ENCODE measurements at places on chromosomes 2 and 18. TPM values are rescaled to one million over a fixed set of nuclear protein-coding genes. Genes with fewer than 3 reads are reported as not detected.

Gene BZW1
- total RNA-seq, result 402 TPM

Gene MAP2
- total RNA-seq, result 57.1 TPM

Gene POTEC
- not detected for total RNA-seq

Gene FBLN7
- total RNA-seq, result 1.7 TPM

Gene ALPG
- total RNA-seq, result not detected

Gene IL1F10
- total RNA-seq, result not detected

Gene ANKRD53
- 0.98 TPM for total RNA-seq

- no peak for DNase-seq
Measured at GRCh38 chr18:10689236-10690034, 163.6 kb downstream of the NAPG start.

DNA sequence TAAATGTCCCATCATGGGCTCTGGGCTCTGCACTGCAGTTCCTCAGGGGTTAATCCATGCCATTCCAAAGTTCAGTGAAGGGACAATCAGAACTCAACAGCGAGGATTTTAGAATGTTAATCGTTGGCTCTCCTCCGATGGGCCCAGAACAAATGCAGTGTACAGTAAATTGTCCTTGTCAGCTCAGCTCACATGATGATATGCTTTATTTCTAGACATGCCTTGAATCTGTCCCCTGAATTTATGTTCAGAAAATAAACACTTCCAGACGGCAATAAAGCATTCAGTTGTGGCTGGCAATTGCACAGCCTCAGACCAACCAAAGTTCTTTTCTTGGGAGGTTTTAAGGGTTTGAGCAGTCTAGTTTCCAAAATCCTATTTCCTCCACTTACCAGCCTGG, 981.2 kb downstream of the BCL11A start:
- DNase-seq, result no peak

DNA sequence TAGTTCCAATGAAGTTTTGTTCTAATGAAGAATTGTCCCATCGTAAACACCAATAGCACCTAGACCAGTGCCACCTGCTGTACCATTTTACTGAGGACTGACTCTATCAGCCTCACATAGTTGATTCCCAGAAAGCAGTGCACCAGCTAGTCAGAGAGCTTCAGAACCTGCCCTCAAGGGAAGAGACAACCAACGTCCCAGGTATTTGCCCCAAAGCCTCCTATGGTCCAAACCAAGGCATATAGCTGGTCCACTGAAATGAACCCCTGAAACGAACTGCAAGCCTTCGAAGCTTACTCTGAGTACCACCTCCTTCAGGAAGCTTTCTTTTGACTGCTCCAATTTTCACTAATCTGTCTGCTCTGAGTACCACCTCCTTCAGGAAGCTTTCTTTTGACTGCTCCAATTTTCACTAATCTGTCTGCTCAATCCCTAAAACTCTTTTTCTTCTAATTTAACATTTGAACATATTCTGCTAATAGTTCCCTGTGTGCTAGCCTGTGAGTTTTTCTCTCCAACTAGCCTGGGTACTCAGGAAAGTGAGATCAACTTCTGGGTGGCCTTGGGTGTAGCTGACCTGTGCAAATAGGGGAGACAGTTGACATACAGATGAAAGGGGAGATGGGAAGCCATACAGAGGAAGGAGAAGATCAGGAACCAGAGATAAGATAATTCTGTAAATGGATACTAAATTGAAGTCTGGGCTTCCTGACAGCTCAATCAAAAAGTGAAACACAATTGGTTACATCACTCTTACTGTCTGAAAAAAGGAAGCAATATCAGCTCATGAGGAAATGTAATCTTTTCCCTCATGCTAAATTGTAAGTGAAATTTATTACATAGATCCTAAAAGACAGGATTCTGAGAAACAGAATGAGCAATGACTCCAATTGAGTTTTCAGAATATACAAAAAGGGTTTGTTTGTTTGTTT, 33.5 kb upstream of the EML4 start:
- DNase-seq, result no peak

- DNase-seq, result no peak
Measured at GRCh38 chr2:20356042-20356441, 5.4 kb upstream of the PUM2 start.

DNA sequence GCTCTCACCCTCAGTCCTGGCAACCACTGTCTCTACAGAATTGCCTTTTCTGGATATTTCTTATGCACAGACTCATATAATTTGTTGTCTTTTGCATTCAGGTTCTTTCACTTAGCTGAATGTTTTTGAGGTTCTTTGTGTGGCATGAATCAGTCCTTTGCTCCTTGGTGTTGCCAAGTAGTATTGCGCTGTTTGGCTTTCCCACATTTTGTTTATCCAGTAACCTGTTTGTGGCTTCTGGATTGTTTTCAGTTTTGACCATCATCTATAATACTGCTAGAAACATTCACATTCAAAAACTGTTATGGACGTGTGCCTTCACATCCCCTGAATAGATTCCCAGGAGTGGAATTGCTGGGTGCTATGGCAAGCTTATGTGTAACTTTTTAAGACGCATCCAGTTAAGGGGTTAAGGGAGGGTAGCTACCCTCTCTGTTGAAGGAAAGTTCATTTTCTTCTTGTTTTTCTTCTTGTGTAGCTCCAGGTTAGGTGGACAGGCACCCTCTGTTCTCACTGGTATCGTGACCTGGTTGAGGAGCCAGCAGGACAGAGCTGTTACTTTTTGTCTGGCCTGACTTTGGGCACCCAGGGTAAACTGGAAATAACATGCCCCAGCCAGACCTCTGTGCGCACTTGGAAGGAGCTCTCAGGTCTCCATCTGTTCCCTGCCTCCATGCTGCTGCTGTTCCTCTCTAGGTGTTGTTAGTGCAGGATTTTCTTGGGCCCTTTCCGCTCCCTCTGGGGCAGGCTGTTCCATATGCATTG, 29.6 kb downstream of the ARHGAP25 start:
- peak; percentile 47 for DNase-seq

DNA sequence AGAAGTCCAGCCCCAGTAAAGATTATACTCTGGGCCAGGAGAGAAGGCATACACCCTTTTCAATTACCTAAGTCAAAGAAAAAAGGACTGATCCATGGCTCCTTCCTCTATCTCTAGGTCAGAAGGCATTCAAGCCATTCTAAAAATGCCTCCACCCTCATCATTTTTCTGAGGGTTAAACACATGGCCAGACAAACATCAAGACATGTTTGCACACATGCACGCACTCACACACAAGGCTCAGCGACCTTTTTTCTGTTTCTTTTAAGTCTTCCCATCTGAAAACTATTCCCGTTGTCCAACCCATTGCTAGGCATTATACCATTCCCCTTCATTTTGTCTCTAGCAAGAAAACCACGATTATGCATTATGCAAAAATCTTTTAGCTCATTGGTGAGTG, 126.6 kb downstream of the EN1 start:
- DNase-seq, result no peak

DNA sequence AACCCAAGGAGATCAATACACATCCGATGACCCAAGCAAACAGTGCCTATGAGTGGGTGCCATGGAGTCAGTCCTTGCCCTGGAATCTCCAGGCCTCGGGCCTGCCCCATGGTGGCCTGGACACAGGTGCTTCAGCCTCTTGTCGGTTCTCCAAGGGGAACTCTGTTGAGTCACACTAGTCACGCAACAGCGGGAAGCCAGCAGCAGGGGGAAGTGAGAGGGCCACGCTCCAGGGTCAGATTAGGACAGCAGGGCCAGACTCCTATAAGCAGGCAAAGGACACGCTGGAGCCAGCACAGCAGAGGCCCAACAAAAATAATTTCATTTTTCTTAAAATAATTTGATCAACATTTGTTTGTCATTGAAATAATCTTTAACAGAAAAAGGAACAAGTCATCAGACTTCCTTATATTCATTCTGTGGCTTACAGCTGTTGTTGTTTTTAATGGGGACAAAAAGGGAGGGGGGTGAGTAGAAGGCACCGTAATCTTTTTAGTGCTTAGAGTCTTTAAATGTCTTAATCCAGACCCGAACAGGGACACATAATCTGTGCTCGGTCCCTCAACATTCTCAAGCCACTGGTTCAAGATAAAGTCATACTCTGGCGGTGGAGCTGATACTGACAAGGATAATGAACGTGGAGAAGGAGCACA, 16.4 kb upstream of the ARMC9 start:
- DNase-seq, result no peak

- DNase-seq, result no peak
Measured at GRCh38 chr2:11342551-11343367, 1.7 kb downstream of the ROCK2 start.

DNA sequence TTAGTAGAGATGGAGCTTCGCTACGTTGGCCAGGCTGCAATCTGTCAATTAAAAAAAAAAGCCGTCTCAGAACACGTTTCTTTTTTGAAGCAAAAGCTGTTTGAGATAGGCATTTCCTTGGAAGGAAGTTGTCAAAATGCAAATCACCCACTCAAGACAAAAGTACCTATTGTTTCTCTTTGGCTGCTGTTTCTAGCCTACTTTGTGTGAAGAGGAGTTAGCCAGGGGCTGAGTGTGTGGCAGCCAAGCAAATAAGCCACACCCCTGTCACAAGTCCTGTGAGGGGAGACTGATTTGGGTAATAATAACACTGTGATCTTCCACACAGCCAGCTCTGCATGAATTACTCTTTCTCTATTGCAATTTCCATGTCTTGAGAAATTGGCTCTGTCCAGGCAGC, 47.4 kb upstream of the CDCA7 start:
- no peak for DNase-seq

DNA sequence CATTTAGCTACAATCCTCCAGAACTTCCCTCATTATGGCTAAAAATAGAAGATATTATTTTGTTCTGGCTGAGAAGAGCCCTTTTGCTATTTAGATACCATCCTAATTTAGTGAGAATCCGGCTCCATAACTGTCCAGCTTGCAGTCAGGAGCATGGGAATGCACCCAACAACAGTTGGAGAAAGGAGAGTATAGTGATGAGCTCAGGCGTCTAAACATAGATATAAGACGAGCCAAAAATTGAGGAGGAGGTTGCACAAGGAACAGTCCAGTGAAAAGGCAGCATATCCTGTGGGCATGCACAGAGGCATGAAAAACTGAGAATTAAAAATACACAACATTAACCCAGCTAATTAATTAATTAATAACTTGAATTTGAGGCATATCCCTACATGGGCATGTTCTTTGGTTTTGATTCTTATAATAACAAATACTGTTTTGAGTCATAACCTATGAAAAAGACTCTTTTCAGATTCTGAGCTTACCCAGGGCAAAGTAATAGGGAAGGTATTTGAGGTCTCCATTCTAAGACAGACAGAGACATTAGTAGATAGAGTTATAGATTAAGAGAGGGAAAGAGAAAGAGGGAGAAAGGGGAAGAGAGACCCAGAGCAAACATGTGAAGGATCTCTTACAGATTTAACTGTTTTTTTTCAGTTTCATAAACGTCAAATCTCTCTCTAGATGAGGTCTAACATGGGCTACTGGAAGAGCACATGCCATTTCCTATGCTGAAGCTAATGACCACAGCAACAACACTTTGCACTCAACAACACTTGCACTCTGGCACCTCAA, 311.2 kb downstream of the OSR1 start:
- DNase-seq, result no peak

- DNase-seq, result no peak
Measured at GRCh38 chr2:28009732-28010131, 119.2 kb downstream of the BABAM2 start.

DNA sequence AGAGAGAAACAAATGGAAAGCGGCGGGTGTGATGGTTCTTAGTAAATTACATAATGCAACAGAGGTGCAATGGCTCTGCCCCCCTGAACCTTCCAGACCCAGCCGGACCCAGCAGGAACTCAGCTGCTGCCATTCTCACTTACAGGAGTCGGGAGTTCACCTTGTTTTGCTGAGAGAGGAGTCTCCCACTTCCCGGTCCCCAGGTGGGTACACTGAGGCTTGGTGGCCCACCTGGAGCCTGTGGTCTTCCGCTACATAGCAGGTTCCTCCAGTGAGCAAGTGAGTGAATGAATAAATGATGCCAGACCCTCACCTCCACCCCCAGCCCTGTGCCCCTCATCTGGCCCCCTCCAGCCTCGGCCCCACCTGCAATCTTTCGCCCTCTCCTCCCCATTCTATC, 11.2 kb downstream of the BIN1 start:
- DNase-seq, result no peak

DNA sequence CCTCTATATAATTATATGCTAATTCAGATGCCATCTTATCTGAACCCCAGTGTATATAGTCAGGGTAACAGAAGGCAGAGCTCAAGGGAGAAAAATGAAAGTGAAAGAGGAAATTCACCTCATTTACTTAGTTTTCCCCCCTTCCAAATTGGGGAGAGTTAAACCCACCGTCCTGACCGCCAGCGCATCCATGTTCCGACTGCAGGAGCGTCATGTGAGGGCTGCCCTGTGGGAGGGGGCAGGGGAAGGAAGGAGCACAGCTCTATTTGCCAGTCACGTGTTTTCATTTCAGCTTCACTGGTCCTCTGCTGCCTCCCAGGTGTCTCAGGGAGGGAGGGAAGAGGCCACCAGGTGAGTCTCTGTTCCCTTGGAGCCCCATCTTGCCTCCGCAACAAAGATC, 13.2 kb downstream of the CNNM4 start:
- no peak for DNase-seq

Measured in esophagus muscularis mucosa (tissue), 4 donors.